CD4-positive, alpha-beta T cell (primary cell): ENCODE measurements at places on chromosomes 2 and 18. TPM values are rescaled to one million over a fixed set of nuclear protein-coding genes. Genes with fewer than 3 reads are reported as not detected.

DNA sequence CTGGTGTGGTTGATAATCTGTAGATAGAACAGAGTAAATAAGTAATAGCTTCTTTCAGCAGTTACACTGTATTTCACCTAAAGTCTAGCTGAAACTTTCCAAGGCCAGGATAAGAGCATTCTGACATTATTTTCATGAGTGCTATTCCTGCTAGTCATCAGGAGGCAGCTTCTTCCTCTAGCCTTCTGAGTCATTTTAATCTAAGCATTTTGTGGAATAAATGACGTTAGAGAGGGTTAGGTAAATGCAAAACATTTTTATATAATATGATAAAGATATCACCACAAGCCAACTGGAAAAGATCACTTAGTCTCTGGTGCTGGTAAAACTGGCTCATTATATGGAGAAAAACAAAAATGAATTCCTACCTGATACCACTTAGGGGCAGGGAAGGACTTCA is 138.5 kb downstream of the MEP1B start:
- H3K4me3 ChIP-seq: no peak overlapping the region
- H3K4me1 ChIP-seq: no peaks in the 10 kb centered on the region
- no peak for DNase-seq
- H3K27me3 ChIP-seq: no peaks in the 10 kb centered on the region
- no peak overlapping the region for H3K27ac ChIP-seq

IL36A gene
- total RNA-seq: not detected

PARD3B gene
- total RNA-seq: 1.9 TPM

HOXD11 gene
- not detected for total RNA-seq

GRCh38 chr2:211986313-211986712 is 552.3 kb downstream of the ERBB4 start:
- no peak overlapping the region for H3K4me3 ChIP-seq
- no peaks in the 10 kb centered on the region for H3K4me1 ChIP-seq
- no peaks in the 10 kb centered on the region for H3K36me3 ChIP-seq
- DNase-seq: no peak
- no peak overlapping the region for H3K27ac ChIP-seq
- no peaks in the 10 kb centered on the region for H3K27me3 ChIP-seq

DCDC2C gene
- total RNA-seq: not detected

DNA sequence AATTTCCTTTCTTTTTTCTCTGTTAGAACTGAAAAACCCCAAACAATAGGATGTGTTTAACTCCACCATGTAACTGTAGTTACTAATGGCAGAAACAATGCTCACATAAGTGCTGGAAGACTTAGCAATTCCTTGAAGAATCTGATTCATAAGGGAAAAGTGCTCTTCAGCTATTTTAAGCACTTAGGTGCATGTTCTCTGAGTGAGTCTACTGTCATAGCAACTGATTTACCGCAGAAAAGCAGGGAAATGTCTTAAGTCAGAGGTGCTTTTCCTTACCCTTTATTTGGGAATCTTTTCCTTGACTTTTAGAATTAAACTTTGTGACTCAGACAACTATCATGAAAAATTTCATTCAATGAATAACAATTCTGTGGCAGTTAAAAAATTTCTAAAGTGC is 65.4 kb upstream of the NABP1 start:
- H3K27ac ChIP-seq: no peak overlapping the region
- no peaks in the 10 kb centered on the region for H3K36me3 ChIP-seq
- DNase-seq: no peak
- H3K27me3 ChIP-seq: no peaks in the 10 kb centered on the region

FNDC4 gene
- not detected for total RNA-seq

DNA sequence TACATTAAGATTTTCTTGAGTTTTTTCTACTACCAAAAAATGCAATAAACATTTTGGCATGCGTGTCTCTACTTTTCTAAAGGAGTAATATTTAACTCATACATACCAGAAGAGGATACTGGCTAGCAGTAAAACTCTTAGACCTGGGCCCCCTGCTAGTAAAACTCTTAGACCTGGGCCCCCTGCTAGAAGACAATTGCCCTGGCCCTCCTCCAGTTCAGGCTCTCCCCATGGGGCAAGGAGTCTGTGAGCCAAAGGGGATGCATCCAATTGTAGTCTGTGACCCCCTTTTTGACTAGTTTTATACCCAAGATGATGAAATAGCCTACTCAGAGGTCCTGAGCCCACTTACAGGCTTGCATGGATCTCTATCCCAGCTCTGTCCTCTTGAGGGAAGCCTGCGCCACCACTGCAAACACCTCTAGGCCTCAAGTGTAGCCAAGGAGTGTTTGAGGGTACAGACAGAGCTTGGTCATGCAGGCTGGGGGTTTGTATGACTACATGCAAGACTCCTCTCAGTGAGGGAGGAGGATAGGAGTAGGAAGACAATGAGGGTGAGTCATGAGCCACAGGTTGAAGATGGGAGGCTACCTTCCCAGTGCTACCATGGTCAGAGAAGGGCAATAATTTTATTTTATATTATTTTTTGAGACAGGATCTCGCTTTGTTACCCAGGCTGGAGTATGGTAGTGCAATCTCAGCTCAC is 45.2 kb upstream of the PGAP1 start:
- H3K27ac ChIP-seq: no peak overlapping the region
- no peaks in the 10 kb centered on the region for H3K27me3 ChIP-seq
- DNase-seq: no peak
- no peaks in the 10 kb centered on the region for H3K4me1 ChIP-seq
- no peaks in the 10 kb centered on the region for H3K36me3 ChIP-seq
